ENCODE measurements at places on chromosomes 11 and 22. TPM values are rescaled to one million over a fixed set of nuclear protein-coding genes. Genes with fewer than 3 reads are reported as not detected.

DNA sequence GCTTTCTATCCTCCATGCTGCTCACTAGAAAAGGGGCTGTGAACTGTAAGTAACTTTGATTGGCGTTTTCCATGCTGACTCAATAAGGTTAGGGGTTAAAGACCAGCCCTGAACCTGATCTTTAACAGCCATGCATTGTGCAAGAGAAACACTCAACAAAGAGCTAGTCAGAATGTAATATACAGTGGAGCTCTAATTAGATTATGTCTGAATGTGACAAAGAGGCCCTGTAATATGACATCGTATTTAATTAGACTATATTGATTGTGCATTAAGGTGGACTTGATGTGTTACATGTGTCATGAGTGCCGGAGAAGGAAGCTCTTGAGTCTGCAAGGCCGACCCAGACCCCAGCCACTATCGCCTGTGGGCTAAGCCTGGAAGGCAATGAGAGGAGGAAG, 70.5 kb downstream of the PKNOX2 start:
- no peak for DNase-seq

GRCh38 chr11:32894921-32895320, 2.3 kb downstream of the QSER1 start:
- DNase-seq = no peak

DNA sequence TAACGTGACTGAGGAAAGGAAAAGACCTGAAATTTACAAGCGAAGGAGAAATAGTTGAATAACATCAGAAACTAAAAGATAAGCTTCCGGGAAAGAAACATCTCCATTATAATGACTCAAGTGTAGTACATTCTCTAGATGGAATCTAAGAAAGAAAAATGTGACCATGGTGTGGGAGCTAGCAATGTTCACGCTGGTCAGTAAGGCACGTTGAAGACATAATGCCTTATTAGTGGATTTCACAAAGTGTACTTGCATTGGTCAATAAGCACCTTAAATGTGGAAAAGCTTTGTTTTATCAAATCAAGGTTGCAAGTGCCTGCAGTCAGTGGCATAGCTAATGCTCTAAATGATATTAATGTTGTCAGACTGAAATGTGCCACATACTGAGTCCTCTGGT, 2.8 kb upstream of the LARGE1 start:
- no peak for DNase-seq

The RTL10 gene
- 24.6 TPM for total RNA-seq

The OR56A1 gene
- not detected for total RNA-seq

The ST3GAL4 gene
- total RNA-seq = 13.1 TPM

- DNase-seq = no peak
Measured at GRCh38 chr11:70324376-70325115, 54.1 kb downstream of the PPFIA1 start.

GRCh38 chr11:44112091-44112821, 16.8 kb downstream of the EXT2 start:
- DNase-seq = no peak

The FBLN1 gene
- 23.4 TPM for total RNA-seq
